Fibroblast of lung (primary cell): ENCODE measurements at places on chromosomes 13 and 19.

DNA sequence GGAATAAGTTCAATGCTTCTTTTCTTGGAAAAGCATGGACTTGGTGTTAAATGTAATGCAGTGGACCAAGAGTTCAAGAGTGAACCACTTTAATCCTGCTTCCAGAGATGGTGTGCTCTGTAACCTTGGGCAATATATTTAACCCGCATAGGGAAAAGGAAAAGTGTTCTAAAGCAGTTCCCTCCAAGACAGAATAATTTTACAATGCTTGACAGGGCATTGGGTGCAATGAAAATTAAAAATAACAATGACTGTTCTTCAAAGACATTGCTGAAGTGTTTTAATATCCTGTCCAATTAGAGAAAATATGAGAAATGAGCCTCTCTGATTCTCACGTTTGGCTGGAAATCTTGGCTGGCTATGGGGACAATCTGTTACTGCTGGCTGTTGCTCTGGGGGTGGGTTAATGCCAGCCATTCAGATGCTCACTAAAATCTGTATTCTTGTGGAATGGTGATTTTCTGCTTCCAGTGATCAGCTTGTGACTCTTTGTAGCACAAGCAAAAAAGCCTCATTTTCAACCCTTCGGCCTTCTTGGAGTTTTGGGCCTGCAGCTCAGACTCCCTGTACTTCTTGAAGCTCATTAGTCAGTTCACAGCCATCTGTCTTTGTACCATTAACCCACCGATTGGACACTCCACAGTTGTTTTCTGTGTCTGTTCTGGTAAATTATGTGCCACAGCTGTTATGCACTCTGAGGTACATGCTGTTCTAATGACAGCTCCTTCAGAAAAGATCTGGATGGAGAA, 310.6 kb downstream of the LMO7 start:
- no peak for DNase-seq

- DNase-seq, result no peak
Observed at GRCh38 chr19:10872546-10873107, 1.3 kb downstream of the CARM1 start.

DNA sequence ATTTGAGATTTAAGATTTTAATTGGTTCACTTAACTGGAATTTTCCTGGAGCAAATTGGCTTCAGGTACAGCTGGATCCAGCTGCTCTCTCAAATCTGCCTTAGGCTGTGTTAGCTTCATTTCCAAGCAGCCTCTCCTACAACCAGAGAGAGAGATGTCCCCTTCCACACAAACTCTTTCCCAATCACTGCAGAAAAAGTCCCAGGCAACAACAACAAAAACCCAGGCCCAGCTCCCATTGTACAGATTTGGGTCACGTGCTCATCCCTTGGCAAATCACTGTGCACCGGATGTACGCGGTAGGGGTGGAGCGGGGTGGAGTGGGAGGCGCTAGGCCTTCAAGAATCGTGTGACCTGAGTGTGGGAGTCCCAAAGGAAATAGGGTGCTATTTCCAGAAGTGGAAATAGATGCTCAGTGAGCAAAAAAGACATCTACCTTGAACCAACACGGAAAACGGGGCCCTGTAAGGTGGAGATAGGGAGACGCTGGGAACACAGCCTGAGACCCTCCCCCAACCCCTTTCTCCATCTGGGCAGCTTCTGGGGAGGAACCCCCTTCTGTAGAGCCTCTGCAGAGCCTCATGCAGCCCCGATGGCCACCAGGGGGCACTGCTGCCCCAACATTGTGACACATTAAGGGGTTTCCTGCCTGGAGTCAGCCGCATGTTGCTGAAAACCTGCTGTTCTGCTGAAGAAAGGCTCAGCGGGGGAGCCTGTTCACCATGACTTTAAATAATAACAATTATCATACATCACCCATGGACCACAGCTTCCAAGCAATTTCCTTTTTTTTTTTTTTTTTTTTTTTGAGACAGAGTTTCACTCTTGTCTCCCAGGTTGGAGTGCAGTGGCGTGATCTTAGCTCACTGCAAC, 25.4 kb downstream of the HPN start:
- DNase-seq, result peak; percentile 84

GRCh38 chr19:58568453-58569130, 4.5 kb downstream of the MZF1 start:
- no peak for DNase-seq

DNA sequence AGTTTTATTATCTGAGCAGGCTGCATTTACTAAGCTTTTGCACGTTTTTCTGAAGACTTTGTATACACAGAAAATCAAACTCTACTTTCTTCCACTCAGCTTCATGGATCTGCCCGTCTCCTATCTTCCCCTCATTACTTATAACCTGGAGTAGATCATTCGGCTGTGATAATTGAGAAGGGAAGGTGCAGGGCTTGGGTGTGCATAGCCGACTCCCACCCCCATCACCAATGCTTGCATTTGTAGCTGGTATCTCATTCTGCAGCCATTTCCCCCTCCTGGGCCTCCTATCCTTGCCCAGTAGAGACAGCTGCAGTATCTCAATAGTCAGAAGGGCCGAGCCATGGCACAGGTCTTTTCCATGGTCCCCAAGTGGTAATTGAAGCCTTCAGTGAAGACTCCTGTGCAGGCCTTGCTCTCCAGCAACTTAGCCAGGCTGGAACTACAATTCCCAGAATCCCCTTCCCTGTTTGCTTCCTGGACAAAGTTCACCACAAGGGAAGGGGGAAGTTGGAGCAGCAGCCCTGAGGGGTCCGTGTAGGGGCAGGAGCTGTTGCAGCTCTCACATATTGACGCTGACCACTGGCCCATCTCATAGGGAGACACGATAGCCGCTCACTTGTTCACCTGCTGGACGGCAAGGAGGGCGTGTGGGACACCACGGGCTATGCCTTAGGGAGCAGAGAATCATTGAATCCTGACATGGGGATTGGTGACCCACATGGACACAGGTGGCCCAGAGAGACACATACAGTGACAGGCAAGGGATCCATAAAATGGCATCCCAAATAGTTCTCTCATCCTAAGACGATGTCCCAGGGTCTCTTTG, 2.1 kb upstream of the SIGLEC8 start:
- DNase-seq, result no peak

DNA sequence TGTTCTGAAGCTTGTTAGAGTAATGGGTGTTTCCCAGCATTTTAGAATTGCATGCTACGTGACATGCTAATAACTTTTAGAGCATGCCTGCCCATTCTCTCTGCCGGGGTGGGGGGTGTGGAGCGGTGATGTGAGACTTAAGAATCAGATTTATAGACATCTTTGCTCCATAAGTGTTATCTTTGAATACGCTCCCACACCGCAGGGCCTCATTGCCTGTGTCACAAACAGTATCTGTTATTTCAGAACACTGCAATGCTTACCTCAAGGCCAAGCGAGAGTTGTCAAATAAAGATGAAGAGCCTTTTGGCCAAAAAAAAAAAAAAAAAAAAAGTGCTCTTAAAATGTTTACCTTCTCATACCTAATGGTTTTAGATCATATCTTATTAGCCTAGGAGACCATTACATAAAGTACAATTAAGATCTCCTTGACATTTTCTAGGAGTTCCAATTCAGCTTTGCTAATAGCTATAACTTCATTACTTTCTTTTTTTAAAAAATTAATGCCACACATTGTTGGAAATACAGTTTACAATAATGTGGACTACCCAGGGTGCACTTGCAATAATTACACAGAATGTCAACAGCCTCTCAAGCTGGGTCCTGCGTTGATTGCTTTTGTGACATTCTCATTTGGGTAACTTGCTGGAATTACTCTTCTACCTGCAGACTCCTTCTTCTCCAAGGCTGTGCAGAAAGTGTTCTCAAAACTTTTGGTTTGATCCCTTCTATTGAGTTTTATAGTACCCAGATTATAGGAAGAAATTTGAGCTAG, 525.3 kb downstream of the KLF12 start:
- DNase-seq, result no peak

GRCh38 chr13:32134241-32135055, 102.9 kb downstream of the FRY start:
- DNase-seq, result peak; percentile 54

DNA sequence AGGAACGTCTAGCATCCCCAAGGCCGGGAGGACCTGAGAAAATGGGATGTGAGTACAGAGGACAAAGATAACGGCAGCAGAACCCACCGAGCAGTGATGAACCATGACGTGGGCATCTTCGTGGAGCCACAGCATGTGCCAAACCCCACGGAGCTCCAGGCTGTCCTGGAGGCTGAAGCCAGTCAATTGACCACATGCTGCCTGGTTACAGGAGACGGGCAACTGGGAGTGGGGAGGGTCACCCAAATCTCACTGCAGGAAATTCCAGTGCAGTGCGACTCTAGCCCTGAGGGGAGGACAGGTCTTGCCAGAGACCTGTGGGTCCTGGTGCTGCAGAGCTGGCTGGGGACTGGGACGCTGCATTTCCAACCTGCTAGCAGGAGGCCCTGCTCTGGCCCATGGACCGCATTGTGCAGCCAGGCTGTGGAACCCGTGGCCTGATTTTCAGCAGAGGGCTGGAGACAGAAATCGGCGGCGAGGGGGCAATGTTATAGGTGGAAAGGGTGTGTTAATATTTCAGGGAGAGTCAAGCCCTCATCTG, 3.2 kb upstream of the GRTP1 start:
- no peak for DNase-seq

DNA sequence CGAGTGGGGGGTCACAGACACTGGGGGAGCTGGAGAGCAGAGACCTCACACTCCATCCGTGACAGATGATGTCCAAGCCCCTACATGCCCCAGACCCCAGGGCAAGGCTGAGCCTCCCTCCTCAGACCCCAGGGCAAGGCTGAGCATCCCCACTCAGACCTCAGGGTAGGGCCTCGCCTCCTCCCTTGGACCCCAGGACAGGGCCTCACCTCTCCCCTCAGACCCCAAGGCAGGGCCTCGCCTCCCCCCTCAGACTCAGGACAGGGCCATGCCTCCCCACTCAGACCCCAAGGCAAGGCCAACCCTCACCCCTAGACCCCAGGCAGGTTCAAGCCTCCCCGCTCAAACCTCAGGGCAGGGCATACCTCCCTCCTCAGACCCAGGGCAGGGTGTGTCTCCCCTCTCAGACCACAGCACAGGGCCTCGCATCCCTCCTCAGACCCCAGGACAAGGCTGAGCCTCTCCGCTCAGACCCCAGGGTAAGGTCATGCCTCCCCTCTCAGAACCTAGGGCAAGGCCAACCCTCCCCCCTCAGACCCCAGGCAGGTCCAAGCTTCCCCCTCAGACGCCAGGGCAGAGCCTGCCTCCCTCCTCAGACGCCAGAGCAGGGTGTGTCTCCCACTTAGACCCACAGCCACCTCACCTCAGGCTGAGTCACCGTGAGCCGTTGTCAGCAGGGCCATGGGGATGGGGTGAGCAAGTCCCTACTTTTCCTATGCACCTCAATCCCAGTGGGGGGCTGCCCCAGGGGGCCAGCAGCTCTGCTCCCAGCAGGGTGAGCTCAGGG, 1.7 kb upstream of the S1PR4 start:
- peak; percentile 73 for DNase-seq

- DNase-seq, result no peak
Observed at GRCh38 chr19:1468821-1469254, 10.2 kb downstream of the C19orf25 start.

DNA sequence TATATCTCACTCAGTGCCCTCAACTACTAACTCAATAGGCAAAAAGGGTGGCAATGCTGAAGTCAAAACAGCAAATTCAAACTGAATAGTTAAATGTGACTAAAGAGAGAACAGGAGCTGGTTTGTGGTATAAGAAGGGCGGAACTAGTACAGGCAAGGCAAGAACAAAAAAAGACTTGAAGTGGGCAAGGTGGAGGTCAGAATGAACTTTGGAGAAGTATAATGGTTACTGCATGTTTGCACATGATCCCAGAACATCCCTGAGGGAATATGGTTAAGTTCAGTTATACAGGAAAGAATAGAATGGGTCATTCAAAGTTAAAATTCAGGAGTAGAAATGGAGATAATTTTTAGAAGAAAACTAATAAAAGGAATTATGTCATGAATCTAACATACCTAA, 85.5 kb downstream of the DIAPH3 start:
- DNase-seq, result no peak

GRCh38 chr19:50510121-50510670, 795 bp downstream of the JOSD2 start:
- peak; percentile 10 for DNase-seq

- DNase-seq, result no peak
Observed at GRCh38 chr13:97231829-97232196, 9.7 kb downstream of the MBNL2 start.

- no peak for DNase-seq
Observed at GRCh38 chr13:33629605-33630360, 188.2 kb upstream of the RFC3 start.

DNA sequence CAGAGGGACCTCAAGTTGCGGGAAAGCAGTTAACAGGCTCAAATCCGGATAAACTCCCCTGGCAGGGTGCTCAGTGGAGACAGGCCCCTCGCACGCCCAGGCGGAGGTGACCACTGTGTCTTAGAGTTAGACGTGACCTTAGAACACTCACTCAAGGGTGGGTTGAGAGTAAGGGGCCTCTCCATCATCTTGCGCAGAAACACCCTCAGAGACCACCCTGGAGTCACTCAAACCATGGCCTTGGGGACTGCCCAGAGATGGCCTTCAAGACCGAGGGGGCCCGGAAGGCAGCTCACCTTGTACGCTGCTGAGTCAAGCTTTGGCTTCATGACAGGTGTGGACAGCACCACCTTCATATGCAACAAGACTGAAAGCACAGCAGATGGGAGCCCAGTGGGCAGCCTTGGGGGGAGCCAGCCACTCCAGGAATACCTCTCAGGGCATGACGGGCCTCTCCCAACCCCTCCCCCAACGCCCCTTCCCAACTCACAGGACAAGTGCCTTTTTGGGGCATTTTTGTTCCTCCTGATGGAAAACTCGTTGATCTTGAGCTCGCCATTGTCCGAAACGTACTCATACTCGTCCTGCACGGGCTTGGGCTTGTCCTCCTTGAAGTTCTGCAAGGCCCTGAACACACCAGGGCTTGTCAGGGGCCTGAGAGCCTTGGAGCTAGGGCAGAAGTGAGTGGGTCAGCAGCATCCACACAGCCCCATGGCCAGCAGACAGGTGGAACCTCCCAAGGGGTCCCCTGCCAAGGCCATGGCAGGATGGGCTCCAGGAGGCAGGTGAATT, 229.2 kb downstream of the TUBA3C start:
- no peak for DNase-seq

- peak; percentile 48 for DNase-seq
Observed at GRCh38 chr19:12666265-12667048, at the start of the genes MAN2B1 and WDR83. TSS of gene MAN2B1 (minus strand) at chr19:12666742. CDS start at chr19:12666701, 41 bp downstream. TSS of gene WDR83 (plus strand) at chr19:12666807. CDS start at chr19:12669791, 2,984 bp downstream.

DNA sequence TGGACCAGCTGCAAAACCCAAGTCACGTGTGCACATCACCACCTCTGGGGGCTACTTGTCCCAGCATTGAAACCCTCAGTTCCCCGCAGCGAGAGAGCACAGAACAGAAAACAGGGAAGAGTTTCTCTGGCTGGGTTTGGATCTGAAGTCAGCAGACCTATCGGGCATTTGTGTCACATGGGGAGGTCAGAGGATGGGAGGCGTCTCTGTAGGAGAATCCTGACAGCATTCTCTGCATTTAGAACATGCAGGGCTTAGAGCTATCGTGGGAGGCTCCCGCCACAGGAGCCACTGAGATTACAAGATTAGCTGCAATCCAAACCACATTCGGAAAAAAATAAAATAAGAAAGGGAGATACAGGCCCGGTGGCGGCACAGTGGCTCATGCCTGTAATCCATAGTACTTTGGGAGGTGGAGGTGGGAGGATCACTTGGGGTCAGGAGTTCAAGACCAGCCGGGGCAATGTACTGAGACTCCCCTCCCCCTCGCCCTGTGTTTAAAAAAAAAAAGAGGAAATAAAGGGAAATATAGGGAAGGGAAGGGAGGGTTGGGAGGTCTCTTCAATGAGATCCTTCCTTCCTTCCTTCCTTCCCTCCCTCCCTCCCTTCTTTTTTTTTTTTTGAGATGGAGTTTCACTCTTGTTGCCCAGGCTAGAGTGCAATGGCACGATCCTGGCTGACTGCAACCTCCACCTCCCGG, 2.9 kb upstream of the TLE6 start:
- DNase-seq, result no peak

GRCh38 chr19:49676136-49676783, 811 bp upstream of the PRMT1 start:
- peak; percentile 93 for DNase-seq
